Esophagus squamous epithelium (tissue), 5 donors: ENCODE measurements at places on chromosomes 5 and 9. TPM values are rescaled to one million over a fixed set of nuclear protein-coding genes. Genes with fewer than 3 reads are reported as not detected.

DNA sequence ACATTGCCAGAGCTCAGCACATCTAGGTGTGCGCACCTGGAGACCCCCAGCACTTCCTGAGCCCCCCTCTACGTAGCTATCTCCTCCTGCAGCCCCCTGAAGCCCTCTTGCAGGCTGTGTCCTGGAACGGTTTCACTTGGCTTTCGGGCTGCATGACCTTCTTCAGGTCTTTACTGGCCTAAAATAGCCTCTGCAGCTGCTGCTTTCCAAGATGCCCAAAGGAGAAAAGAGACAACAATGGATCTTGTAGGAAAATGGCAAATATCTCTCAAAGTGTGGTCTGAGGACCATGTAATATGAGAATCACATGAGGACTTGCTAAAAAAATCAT is 6.6 kb upstream of the ERMP1 start:
- no peak for DNase-seq

- DNase-seq: no peak
These were observed 108.3 kb upstream of the ADAMTSL1 start for GRCh38 chr9:18365651-18366050.

- no peak for DNase-seq
These were observed 407.2 kb upstream of the CLINT1 start for GRCh38 chr5:158265931-158266700.

GIN1 gene
- total RNA-seq: 1.5 TPM

TERT gene
- total RNA-seq: not detected
